ENCODE measurements at places on chromosomes 1 and 21.
A peak's percentile ranks its signal among the peaks of the same experiment; 100 is the strongest.

DNA sequence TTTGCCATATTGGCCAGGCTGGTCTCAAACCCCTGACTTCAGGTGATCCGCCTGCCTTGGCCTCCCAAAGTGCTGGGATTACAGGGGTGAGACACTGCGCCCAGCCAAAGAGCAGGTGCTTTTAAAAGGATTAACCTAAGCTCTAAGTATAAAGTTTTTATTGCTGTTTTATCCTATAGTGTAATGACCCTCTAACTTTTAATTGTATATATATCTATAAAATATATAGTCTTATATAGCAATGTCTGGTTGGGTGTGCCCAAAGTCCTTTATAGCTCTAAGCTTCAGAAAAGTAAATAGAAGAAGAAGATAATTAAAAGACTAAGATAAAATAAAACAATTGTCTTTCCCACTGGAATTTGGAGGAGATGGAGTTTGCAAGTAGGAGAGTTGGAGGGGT lies 73.8 kb upstream of the ATP5PO start:
- DNase-seq = no peak

DNA sequence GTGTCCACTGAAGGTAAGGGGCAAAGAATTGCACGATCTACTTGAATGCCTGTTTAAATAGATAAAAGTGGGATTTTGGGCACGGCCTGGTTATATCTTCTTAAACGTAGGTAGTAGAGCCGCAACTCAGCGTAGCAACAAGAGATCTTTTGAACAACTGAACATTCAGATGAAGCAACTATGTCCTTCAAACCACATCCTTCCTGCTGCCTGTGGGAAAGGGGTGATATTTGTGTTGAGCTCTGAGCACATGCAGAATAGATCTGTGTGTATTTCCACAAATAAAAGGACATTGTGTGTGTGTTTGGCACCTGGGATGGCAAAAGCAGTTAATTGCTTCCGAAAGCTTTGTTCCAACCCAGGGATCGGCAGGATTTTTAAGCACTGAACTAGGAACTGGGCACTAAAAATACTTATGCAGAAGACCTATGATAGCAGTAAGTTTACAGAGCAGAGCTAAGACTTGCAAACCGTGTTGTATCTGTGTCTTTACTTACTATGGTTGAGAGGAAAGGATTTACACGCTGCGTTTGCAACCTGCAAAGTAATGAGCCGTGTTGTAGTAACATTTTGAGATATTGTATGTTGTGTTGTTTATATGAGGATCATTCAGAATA lies 333.4 kb downstream of the CHRM3 start:
- peak; percentile 46 for DNase-seq

GRCh38 chr1:179776831-179777230 lies 33.7 kb downstream of the FAM163A start:
- no peak for DNase-seq

DNA sequence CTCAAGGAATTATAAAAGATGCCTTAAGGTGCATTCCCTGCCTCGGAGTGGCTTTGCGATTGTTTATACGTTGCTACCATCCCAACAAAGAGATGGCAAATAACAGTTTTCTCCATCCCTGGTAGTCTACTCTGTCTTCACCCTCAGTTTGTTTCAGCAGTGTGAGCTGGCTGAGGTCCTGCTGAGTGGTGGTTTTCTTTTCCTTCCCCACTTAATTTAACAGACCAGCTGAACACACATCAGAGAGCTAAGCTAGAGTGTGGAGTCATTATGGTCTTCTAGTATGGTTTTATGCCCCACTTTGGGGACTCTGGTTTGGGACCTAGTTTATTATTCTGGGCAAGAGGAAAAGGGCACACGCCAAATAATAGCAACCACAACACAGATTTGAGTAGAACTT lies 2.2 kb downstream of the PIGV start:
- no peak for DNase-seq

DNA sequence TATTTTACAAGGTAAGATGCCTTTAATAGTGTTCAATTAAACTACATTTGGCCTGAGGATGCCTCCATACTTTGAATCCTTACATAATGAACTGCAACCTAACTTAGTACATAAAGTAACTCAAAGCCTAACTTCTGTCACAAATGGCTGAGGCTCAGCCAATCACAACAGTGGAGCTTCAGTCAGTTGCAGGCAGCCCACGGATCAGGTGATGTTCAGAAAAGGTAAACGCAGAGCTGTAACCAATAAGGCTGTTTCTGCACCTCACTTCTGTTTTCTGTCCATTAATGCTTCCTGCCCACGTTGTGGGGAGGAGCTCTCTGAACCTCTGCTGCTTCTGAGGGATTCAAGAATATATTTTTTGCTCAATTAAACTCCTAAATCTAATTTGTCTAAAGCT lies 94.8 kb upstream of the KIAA0040 start:
- DNase-seq = no peak

DNA sequence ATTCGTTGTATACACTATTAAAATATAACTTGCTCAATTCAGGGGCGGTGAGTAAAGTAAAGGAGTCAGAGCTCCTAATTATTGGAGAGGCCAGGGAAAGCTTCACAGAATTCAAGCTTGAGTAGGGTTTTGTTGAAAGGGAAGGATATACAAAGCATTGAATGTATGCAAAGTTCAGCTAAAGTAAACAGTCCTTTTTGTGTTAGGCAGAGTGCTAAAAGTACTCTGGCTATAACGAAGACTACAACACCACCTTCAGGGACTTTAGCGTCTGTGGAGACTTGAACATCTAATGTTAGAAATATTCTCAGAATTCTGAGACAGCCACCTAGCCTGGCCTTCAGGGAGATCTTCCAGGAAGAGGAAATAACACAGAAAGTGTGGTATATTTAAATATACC lies 1.1 kb downstream of the FALEC start:
- no peak for DNase-seq
